ENCODE measurements at places on chromosomes 2 and 18.

GRCh38 chr2:217943446-217944321 is 59.1 kb downstream of the TNS1 start:
- DNase-seq: no peak

GRCh38 chr2:96108541-96109360 is 7.6 kb downstream of the ADRA2B start:
- no peak for DNase-seq

DNA sequence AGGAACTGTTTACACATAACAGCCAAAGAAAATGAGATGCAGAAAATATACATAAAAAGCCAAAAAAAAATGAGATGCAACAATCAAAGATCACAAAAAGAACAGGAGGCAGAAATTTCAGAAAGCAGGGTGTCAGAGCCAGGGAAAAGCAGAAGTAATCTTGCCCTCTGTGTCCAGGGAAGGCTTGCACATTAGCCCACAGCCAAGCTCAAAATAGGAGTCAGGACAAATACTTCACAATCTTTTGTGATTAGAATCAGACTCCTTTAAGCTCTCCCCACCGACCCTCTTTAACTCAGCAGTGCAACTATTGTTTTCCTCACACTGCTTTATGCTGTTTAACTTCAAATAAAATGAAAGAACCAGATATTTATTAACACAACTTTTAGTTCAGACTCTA is 34.6 kb downstream of the IAH1 start:
- no peak for DNase-seq

GRCh38 chr2:160489111-160489510 is 4.5 kb downstream of the RBMS1 start:
- DNase-seq: no peak

DNA sequence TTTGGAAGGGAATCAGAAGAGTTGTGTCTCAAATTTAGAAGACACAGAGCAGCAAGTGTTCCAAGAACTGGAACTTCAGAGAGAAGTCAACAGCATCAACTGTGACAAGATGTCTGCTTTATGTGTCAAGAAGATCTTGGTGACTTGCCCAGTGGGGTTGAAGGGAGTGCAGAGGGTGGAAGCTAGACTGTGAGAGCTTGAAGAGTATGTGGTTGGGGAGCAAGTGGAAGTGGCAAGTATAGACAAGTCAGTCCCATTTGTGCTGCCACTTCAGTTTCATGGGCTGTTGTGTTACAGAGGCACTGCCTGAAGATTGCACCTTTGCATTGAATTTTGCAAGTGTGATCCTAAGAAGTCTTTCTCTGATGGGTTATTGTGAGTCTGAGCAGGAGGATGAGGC is 68.7 kb upstream of the MC2R start:
- DNase-seq: no peak

GRCh38 chr18:77645170-77645872 is 395.7 kb downstream of the GALR1 start:
- no peak for DNase-seq

DNA sequence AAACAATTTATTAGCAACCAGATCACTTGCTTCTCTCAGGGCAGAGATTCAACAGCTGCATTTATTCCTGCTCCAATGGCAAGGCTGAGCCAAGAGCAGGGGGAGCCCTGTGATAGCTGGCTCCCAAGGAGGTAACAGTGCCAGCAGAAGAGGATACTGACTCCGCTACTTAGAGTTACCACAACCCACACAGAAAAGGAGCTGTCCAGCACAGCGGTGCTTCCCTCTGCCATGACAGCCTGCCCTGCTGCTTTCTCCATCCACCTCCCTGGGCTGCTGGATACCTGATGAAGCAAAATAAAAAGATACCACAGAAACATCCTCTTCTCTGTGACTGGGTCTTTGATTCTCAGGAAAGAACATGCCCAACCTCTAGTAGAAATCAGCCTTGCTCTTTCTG is 467.2 kb downstream of the LRRTM4 start:
- DNase-seq: no peak

DNA sequence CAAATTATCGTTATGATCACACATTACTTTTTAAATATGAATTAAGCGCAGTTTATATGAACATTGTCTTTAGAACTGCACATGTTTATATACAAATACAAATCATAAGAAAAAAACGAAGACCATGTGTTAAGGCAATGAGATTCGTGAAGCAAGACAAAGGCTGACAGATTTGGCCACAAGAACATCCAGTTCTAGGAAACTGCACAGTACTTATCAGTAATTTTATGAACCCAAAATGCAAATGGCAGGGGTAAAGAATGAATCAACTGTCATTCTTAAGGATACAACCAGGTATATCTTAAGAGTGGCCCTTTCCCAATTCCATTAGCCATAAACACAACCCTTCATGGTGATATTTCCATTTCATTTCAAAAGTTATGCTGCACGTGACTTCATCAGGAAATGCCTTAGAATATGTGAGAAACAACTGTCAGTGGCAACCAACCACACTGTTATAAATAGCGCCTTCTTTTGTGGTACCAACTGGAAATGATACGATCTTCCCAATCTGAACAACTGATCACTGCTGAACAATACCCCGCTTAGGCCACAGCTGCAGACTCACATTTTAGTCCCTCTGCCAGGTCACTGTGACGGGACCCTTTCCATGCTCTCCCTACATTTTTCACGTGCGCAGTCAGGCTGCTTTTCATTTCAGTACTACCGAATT is 144.9 kb downstream of the L3MBTL4 start:
- DNase-seq: no peak

- DNase-seq: no peak
Observed at GRCh38 chr2:175535631-175536030, 354.1 kb upstream of the ATP5MC3 start.

DNA sequence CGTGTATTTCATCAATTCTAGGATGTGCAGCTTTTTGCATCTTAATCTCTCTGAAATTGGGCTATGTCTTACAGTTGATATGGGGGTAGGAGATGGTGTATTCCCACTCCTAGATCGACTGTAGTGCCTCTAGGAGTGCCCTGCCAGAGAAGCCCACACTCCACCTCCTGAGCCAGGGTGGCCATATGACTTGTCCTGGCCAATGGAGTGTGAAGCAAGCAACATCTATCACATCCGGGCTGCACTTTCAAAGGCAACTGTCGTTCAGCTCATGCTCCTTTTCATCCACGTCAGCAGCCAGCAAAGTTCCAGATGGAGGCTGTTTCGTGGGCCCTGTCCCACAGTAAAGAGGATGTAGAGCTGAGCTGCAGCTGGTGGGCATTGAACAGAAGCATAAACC is 149.4 kb upstream of the SLC1A4 start:
- no peak for DNase-seq

DNA sequence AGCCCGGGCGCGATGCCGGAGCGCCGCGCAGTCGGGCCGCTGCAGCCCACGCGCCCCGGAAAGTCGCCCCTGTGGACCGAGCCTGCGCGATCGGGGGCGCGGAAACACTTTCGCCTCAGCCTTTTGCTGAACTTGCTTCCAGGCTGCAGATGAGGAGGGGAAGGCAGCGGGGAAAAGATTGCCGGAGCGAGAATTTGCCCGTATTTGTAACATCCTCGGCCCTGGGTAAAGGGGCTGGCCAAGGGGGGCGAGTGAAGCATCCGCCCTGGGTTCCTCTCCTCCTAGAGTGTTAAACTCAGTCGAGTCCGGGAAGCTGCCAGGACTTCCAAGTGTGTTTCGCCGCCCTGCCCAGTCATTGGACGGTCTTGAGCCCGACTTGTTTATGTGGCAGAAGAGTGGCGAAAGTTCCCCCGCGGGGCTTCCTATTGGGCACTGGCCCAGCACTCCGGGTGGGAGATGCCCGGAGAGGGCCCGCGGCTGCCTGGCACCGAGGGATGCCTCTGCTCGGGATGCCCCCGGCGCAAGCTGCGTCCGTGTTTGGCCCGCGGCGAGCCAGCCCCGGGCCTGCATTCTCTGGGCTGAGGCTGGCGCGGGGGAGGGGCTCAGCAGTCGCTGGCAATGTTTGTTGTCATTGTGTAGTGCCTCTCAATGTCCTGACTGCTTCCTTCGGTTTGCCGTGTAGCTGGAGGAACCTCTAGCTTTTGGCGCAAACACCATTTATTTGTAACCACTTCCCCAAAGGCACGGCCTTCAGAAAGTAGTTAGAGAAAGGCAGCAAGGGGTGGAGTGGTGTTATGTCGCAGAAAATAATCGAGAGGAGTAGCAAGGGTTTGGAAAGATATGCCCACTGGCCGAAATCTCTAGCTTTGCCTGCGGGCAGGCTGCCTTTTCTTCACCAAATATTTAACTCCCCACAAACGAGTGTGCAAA is 1.1 kb downstream of the CYBRD1 start:
- no peak for DNase-seq

DNA sequence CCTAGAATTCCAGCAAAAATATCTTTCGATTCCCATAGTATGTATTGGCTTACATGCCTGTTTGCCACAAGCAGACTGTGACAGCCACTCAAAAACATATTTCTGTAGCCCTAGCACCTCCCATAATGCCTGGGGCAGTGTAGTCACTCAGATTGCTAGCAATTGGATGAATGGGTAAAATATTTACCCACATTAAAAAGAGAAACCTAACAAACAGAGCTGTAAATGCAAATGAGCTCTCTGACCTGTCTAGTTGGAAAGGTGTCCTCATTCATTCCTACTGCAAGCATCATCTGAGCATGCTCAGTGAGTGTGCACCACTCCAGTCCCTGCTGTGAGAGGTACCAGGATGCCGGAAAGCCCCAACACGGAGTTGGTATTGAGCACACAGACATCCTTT is 234.0 kb upstream of the RAB12 start:
- no peak for DNase-seq

DNA sequence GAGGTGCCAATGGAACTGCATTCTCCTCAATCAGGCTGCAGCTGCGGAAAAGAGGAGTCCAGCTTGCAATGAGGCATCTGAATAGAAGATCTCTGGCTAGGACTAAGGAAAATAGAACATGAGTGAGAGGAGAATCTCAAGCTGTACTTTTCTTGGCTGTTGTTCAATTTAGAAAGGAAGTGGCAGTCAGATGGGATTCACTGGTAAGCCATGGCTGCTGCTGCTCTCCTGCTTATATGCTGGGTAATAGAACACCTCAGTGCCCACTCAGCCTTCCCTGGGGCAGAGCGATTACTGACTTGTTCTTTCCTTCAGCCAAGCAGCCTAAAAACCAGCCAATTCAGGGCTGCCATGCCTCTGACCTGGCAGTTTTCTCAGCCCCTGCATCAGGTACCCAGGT is 17.6 kb upstream of the CHST9 start:
- DNase-seq: no peak

DNA sequence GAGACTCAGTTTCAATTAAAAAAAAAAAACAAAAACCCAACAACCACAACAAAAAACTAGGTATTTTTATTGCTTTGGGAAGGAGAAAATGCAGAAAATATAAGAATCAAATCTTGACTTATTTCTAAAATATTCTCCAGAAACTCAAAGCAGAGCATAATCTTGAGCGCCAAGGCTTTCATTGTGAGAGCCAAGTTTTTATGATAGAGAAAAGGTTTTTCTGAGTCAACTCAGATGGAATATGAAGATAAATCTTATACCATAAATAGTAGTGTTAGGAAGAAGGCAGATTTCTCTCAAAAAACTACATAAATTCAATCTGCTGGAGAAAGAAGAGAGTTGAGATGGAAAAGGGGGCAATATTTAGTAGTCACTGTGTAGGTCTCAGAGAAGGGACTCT is 121.2 kb upstream of the OSR1 start:
- DNase-seq: no peak

DNA sequence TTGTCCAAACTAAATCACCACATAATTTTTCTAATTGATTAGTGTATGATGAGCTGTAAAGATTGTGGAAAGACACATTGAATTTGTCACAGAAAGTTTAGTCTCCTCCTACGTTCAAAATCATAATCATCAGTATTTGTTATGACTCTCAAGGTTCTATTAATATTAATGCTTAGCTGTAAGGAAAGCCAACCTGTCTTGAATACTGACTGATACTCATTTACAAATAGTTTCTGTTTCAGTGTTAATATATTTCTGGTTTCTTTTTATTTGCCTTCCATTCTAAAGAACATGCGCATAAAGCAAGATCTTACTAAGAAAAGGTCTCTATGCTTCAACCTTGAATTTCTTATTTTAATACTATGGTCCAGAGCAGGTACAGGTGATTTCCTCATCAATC is 55.1 kb downstream of the CPS1 start:
- DNase-seq: no peak

DNA sequence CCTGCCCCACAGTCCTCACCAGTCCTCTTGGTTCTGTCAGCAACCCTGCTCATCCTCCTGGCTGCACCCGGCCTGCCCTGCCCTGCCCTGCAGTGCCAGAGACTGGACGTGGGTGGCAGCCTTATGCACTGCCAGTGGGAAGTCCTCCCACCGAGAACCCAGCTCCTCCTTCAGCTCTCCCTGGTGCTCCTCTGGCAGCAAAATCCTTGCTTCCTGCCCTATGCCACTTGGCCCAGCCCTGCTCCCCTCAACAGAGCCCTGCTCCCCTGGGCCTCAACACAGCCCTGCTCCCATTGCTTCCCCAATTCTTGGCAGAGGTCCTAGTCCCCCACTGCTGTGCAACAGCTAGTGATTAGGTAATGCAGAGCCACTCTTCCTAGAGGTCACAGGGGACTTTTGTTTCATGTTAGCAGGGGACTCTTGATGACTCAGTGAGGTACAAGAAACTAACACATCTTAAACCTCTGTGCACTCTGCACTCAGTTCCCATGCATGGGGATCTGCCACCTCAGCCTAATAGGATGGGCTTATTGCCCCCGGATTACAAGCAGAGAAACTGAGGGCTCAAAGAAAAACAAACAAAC is 58.0 kb upstream of the EDAR start:
- no peak for DNase-seq

DNA sequence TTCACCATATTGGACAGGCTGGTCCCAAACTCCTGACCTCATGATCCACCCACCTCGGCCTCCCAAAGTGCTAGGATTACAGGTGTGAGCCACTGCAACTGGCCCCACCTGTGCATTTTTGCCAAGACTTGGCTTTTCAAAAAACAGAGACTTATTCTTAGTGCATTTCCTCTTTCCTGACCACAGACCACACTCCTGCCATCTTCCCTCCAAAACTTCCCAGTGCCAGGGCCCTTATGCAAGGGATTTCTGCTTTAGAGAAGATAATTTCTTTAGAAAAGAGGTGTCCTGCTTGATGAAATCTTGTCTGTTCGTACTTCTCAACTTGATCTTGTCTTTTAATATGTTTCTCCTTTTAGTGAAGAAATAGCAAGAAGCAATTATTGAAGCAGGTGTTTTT is 98.8 kb upstream of the ZNF516 start:
- no peak for DNase-seq

DNA sequence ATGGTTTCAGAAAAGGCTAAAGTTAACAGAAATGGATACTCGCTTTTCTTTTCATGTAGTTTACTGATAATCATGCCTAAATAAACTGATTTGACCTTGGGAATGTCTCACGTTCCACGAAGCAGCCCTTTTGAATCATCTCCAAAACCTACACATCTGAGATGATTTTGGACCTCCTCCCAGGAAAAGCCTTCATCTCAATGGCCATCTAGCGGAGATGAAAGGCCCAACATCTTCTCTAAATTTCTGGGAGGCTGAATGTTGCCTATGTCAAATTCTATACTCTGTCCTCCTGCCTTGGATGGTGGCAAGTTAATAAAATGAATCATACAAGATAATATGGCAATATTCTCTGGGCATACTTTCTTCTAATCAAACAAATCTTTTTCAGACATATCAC is 448.5 kb downstream of the ZEB2 start:
- DNase-seq: no peak

GRCh38 chr18:2984703-2985261 is 28.2 kb downstream of the LPIN2 start:
- DNase-seq: no peak
